Activated CD4-positive, alpha-beta T cell treated with anti-CD3 and anti-CD28 coated beads, Interleukin-2, amount 10 ng/mL, durations not matched to agents 24 days and 14 days (primary cell): ENCODE measurements at places on chromosomes 1 and 21. TPM values are rescaled to one million over a fixed set of nuclear protein-coding genes. Genes with fewer than 3 reads are reported as not detected.

DNA sequence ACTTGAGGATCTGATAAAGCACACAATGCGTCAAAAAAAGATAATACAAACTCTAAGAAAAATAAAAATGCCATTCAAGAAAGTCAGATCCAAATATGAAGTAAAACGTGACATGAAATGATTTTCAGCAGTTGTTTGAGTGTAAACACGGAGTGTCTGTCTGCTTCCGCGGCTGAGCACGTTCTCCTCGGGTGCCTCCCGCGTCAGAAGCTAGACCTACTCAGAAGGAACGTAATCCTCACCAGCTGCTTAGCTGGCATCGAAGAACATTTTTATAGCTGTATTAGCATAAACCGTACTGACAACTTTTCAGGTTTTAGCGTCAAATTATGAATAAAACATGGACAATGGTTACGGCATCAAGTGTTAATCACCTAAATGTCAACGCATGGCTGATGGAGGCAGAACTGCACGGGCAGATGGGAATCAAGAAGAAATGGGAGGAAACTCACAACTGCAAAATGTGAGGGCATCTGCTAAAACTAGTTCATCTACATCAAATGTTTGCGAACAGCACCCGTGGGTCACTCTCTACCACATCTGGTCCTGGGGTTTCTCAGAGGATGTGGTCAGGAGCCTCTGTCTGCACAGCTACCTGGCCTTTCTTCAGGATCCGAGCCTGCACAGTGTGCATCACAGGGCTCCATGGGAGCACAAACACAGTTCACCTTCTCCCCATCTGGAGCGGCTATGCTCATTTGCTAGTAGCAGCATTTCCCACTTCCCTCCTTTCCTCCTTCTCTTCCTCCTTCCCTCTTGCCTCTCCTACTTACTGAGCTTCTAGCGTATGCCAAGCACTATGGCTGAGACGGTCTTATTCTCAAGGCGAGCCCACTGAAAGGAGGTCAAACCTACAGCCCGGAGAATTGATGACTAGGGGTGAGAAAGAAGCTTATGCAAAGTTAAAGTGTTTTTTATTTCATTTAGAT is 40.0 kb downstream of the RCAN1 start:
- no peak for DNase-seq
- H3K4me1 ChIP-seq: no peaks in the 10 kb centered on the region

DNA sequence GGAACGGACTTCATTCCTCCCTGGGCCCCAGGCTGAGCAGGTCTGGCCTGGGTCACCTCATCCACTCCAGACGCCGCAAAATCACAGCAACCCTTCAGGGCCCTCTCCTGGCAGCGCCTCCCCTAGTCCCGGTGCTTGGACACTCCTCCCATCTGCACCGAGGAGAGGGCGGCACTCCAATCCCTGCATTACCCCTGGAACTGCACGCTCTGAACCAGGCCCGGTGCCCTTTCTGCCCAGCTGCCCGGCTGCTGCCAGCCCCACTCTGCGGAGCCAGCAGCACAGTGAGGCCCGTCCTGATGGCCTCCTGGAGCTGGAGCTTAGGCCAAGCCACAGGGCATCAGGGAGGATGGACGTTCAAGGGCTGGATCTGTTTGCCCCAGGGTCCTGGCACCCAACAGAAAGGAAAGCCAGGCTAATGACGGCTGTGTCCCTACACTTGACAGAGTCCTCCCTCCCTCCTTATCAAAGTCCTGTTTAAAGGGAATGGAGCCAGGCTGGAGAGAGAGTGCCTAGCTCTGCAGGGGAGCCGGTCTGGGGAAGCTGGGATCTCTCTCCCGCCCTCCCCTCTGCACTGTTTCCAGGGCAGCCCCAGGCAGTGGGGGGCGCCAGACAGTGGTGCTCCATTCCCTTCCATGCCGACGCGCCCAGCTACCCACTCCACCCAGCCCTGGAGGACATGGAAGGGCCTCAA is 12.7 kb downstream of the COL6A2 start:
- no peaks in the 10 kb centered on the region for H3K36me3 ChIP-seq
- H3K27ac ChIP-seq: no peak overlapping the region
- H3K4me1 ChIP-seq: no peaks in the 10 kb centered on the region

DNA sequence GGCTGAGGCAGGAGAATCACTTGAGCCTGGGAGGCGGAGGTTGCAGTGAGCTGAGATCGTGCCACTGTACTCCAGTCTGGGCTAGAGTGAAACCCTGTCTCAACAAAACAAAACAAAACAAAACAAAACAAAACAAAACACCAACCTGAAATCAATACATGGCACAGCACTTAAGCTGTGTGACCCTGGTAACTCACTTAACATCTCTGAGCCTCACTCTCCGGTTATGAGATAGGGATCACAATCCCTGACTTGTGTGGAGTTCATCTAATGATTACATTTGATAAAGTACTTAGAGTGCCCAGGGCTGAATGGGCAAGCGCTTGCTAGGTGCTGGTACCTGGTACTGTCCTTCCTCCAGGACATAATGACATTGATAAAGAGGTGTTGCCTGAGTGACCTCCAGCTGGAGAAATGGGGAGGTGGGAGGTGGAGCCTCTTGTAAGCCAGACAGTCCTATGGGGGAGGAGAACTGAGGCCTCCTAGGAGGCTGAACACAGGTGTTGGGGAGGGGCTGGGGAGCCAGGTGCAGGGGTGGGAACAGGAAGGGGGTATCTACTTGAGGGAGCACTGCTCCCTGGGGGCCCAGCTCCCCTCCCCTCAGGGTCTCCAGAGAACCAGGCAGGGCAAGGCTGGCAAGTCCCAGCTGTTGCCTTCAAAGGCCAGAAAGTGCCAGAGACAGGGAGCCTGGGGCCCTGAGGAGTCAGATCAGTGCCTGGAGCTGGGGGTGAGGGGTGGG is 17.9 kb downstream of the FOXO6 start:
- H3K36me3 ChIP-seq: peaks cover 1% of the 10 kb centered on the region
- no peak overlapping the region for H3K27ac ChIP-seq
- DNase-seq: no peak
- no peak overlapping the region for H3K4me3 ChIP-seq

DNA sequence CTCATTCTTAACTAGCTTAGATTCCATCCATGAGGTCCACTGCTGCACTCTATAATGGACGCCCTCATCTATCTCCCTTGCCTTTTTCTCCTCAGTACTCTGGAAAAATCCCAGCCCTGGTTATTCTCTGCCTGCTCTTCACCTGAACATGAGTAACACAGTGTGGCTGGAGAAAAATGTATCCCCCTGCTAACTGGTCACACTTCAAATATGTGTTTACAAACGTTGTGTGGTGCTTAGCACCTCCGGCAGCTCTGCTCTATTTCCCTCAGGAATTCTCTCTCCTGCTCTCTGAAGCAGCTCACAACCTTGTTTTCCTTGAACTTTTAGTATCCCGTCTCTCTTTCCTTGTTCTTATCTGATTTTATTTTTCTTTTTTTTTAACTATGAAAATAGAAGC is 4.1 kb downstream of the SCCPDH start:
- H3K27ac ChIP-seq: no peak overlapping the region
- no peak overlapping the region for H3K4me3 ChIP-seq
- DNase-seq: no peak
- peaks cover 55% of the 10 kb centered on the region for H3K36me3 ChIP-seq

CELA3B gene
- not detected in 2 replicates for total RNA-seq

- H3K27ac ChIP-seq: no peak overlapping the region
- no peaks in the 10 kb centered on the region for H3K36me3 ChIP-seq
- H3K4me3 ChIP-seq: no peak overlapping the region
Observed at GRCh38 chr1:100746542-100746932, 27.0 kb downstream of the VCAM1 start.

- no peak for DNase-seq
- no peak overlapping the region for H3K4me3 ChIP-seq
- no peaks in the 10 kb centered on the region for H3K36me3 ChIP-seq
- H3K4me1 ChIP-seq: peaks cover 3% of the 10 kb centered on the region
Observed at GRCh38 chr1:197810812-197811211, 35.5 kb upstream of the DENND1B start.

GRCh38 chr1:119435052-119435451 is 20.1 kb downstream of the HSD3B2 start:
- H3K36me3 ChIP-seq: no peaks in the 10 kb centered on the region
- DNase-seq: no peak
- H3K27ac ChIP-seq: no peak overlapping the region

- no peak overlapping the region for H3K4me3 ChIP-seq
- no peak overlapping the region for H3K27ac ChIP-seq
- H3K4me1 ChIP-seq: no peaks in the 10 kb centered on the region
- H3K27me3 ChIP-seq: peaks cover 13% of the 10 kb centered on the region
Observed at GRCh38 chr21:25857308-25858074, 122.7 kb downstream of the GABPA start.

FAM163A gene
- total RNA-seq: not detected in 2 replicates

DNA sequence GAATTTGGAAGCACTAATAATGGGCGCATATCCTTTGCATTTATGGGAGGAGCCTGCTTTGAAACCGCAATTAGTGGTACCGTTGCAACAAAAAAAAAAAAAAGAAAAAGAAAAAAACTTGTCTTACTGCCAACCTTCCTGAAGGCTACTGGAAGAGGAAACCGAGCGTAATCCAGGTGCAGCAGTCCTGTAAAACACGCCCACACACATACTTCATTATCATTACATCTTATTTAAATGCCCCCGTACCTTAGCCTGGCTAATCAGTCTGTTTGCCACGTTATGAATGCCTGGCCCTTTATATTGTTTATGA is 686 bp upstream of the ZNF281 start:
- peaks cover 49% of the 10 kb centered on the region for H3K4me1 ChIP-seq
- peaks cover 36% of the 10 kb centered on the region for H3K36me3 ChIP-seq
- H3K4me3 ChIP-seq: peak overlapping the region; percentile 90
- peaks cover 9% of the 10 kb centered on the region for H3K27me3 ChIP-seq
- no peak for DNase-seq
- H3K27ac ChIP-seq: peak overlapping the region; percentile 95

DNA sequence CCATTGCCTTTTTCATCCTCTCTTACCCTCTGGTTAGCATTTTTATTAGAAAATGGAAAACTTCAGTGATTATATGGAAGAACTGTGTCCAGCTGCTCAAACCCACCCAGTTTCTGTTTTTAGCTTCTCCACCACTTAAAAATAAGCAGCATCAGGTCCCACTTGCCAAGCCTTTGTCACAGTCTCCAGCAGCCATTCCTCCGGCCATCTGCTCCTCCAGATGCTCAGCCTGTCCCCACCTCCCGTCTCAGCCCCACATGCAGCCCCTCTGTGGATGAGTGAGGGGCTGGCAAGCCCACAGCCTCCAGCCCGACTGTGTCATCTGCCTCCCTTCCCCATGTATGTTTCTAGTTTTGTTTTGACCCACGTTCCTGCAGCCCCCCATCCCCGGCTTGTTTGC is 289.7 kb downstream of the HHAT start:
- peaks cover 1% of the 10 kb centered on the region for H3K27me3 ChIP-seq
- H3K4me3 ChIP-seq: no peak overlapping the region
- no peak for DNase-seq
- H3K27ac ChIP-seq: no peak overlapping the region

HSD3B2 gene
- not detected in 2 replicates for total RNA-seq
